ENCODE measurements at places on chromosomes 16 and 17.

DNA sequence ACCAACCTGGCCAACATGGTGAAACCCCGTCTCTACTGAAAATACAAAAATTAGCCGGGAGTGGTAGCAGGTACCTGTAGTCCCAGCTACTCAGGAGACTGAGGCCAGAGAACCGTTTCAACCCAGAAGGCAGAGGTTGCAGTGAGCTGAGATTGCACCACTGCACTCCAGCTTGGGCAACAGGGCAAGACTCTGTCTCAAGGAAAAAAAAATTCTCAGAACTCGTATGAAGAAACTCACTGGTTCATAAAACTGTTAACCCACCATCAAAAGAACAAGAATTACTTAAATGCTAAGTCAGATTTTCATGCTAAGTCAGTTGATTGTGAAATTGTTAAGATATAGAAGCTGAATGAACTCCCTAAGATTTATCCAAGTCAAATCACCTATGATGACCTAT lies 31.3 kb downstream of the SLC39A11 start:
- no peak for DNase-seq

GRCh38 chr16:86501989-86502855 lies 8.1 kb upstream of the FOXF1 start:
- DNase-seq, result no peak

- DNase-seq, result no peak
These were observed 127.2 kb downstream of the HS3ST3B1 start for GRCh38 chr17:14427900-14428647.

DNA sequence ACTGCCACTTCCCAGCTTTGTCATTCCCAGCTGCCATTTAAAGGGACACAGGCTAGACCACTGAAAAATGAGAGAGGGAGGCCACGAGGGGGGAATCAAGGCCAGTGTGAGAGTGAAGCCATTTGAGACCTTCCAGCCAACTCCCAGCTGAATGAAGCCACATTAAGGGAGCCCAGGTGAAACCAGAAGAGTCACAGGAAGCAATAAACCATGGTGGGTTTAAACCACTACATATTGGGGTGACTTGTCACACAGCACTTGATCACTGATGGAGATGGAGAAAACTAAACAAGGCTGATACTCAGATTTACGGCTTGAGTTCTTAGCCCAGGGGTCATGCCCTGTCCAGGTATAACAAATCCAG lies 2.8 kb upstream of the NUBP1 start:
- DNase-seq, result no peak

- DNase-seq, result no peak
These were observed 83.2 kb downstream of the GRIN2A start for GRCh38 chr16:10098991-10099390.

- DNase-seq, result no peak
These were observed 10.1 kb upstream of the ACSM2A start for GRCh38 chr16:20441191-20441590.

DNA sequence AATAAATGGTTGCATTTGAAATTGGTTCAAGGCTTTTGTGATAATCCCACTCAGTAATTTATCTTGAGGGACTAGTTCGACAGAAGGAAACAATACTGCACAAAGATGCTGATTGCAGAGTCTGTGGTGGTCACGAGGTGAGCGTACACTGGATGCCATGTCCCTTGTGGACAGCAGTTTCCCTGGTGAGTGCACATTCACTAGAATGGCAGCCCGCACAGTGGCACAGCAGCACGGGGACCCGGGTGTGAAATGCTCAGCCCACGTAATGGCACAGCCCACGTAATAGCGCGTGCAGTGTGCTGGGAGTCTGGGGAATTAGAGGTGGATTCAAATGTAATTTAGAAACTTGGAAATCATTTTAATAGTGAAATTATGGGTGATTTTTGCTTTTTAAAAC lies 154.0 kb downstream of the LGALS9B start:
- no peak for DNase-seq

DNA sequence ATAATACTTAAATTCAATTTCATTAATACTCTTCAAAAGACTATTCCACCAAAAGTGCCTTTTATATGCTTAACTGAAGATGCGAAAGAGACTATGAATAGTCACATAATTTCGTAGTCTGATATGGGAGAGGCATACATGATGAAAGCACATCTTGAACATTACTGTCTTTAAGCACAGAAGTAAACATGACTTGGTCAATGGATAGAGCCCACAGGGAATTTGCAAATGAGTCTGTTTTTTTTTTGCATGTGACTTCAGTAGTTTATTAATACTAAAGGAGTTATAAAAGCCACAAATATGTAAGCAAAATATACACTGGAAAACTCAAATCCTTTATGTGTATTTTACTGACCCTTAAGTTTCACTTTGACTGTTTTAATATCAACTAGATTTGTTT lies 15.9 kb downstream of the ADPRM start:
- DNase-seq, result no peak

GRCh38 chr16:8946544-8946943 lies 17.2 kb downstream of the USP7 start:
- no peak for DNase-seq

DNA sequence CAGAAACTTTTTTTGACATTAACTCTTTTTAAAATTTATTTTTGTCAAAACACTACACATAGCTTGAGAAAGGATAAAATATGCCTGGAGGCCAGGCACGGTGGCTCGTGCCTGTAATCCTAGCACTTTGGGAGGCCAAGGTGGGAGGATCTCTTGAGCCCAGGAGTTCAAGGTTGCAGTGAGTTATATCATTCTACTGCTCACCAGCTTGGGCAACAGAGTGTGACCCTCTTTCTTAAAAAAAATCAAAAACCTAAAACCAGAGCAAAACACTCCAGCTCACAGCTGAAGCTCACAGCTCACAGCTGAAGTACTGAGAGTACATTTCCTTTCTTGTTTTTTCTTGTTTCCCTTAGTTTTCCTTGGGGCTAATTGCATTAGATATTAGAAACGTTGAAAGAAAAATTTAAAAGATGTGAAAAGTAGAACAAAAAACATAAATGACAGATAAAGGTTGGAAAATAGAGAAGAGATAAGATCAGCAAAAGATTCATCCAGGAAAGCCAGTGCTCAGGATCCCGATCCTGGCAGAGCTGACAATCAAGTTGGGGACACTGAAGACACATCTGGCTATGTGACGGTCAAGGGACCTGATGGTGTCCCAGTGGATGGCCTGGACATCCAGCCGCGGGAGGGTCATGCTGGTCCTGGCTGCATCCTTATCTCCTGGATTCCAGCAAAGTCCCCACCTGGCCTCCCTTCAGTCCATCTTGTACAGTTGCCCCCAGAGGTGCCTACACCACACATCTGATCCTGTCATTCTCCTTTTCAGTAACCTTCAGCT lies 9.8 kb downstream of the CHST6 start:
- no peak for DNase-seq

DNA sequence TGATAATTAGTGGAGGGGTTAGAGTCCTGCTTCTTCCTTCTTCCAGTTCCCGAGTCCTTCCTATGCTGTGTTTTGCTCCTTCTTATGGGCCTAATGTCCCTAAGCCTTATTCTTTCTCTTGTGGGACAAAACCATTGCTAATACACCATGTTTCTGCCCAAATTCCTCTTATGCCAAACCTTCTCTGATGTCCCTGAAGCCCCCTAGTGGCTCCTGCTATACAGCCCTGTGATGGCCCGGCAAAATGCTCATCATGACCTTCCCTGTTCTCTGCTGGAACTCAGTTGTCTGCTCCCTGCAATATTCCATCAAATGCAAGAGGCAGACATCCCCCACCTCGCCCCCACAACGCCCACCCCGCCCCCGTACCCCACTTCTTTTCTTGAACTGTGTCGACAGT lies 171.6 kb downstream of the CDH11 start:
- no peak for DNase-seq

- DNase-seq, result no peak
These were observed 13.6 kb downstream of the DRC7 start for GRCh38 chr16:57708168-57708567.

GRCh38 chr16:1028524-1029258 lies 43.9 kb upstream of the SSTR5 start:
- DNase-seq, result no peak

GRCh38 chr16:69201787-69202186 lies 14.8 kb downstream of the SNTB2 start:
- no peak for DNase-seq

DNA sequence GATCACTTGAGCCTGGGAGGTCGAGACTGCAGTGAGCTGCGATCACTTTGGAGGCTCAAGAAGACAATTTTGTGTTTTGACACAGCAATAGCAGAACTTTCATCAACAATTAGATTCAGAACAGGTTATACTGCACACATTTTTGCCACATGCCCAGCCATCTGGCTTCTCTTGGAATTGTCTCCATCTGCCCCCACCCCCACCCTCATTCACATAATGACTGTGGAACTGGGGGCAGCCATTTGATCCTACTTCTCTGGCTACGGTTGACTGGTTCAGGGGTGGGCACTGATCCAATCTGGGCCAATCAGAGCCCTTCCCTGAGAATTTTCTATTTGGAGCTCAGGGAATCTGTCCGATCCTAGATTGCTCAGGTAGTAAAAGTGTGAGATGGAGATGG lies 14.0 kb downstream of the TMEM92 start:
- no peak for DNase-seq

DNA sequence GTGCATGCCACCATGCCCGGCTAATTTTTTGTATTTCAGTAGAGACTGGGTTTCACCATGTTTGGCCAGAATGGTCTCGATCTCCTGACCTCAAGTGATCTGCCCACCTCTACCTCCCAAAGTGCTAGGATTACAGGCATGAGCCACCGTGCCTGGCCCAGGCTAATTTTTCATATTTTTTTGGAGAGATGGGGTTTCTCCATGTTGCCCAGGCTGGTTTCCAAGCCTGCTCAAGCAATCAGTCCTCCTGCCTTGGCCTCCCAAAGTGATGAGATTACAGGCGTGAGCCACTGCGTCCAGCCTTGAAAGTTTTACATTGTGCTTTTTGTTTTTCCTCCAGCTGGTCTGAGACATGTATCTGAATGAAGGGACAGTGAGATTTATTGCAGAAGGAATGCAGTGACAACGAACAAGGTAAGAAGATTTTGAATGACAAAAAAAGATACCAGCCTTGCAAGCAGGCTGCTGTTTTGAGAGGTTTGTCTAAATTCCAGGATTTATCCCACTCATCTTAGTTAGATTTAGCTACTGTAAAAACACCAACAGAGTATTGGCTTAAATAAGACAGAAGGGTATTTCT lies 3.4 kb upstream of the ENGASE start:
- no peak for DNase-seq

GRCh38 chr17:7042501-7043181 lies 1.3 kb downstream of the SLC16A11 start:
- DNase-seq, result no peak

- DNase-seq, result peak; percentile 3
These were observed 913 bp downstream of the SLC13A5 start for GRCh38 chr17:6712058-6712853.

DNA sequence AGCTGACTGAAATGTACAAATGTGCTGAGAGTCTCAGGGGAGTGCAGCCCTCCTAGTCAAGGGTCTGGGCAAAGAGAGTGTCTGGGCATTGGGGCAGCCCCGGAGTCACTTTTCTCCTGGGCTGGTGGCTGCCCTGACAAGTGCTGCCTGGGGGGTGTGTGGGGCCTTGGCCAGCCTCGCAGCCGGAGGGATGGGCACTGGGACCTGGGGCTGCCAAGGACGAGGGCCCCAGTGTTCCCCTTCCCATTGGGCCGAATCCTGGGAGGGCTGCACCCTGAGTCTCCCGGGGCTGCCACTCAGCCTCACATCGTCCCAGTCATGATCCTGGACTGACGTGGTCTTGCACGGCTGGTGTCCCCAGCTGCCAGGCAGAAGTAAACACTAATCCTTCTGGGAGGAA lies 132.3 kb downstream of the BANP start:
- DNase-seq, result no peak

DNA sequence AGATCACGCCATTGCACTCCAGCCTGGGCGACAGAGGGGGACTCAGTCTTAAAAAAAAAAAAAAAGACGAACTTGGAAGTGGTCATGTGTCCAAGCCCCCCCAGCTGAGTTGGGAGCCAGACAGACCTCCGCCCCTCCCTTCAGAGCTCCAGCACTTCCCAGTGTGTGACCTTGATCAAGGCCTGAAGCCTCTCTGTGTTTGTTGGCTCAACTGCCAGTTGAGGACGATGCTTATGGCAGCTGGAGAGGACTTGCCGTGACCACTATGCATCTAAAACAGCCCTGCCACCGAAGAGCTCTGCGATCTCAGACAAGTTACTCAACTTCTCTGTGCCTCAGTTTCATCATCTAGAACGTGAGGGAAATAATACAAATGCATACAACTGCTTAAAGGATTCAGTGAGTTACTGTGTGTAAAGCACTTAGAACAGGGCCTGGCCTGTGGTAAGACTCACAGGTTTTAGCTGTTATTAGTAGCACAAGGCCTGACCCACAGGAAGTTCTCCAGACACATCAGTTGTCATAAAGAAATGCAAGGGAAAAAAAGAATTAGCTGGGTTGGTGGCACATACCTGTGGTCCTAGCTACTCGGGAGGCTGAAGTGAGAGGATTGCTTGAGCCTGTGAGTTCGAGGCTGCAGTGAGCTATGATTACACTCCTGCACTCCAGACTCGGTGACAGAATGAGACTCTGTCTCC lies 7.0 kb upstream of the IL27 start:
- DNase-seq, result no peak

- DNase-seq, result peak; percentile 43
These were observed 1.7 kb downstream of the ADCY9 start for GRCh38 chr16:4114257-4115208.

DNA sequence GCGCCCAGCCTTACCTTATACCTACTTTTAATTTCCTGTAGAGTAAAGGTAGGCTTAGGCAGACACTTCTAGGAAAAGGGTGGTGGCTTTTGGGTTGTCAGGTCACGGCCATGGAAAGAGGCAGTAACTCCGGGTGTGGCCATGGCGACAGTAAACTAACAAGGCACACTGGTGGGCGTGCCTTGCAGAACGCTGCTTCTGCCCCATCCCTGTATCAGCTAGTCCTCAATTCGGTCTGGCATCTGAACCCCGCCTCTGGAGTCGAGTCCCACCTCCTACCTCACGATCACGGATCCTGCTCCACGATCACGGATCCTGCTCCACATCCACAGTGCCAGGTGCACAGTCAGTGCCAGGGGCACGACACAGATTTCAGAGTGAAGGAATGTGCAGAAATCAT lies 5.6 kb downstream of the ADCY9 start:
- no peak for DNase-seq

DNA sequence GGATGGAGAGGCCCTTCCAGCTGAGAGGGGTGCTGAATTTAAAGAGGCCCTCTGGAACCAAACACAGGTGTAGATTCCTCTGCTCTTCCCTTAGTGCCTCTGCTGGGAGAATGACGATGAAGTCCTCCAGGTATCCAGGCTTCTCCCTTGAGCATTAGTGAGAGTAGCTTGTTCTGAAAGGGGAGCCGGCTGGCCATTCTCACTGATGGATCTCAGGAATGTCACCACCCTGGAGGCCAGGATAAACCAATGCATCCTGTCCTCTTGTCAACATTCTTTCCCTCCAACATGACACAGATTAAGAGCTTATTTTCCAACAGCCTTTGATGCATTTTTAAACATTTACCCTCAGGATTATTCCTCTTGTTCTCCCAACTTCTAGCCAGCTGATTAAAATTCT lies 325.5 kb downstream of the CA10 start:
- no peak for DNase-seq

DNA sequence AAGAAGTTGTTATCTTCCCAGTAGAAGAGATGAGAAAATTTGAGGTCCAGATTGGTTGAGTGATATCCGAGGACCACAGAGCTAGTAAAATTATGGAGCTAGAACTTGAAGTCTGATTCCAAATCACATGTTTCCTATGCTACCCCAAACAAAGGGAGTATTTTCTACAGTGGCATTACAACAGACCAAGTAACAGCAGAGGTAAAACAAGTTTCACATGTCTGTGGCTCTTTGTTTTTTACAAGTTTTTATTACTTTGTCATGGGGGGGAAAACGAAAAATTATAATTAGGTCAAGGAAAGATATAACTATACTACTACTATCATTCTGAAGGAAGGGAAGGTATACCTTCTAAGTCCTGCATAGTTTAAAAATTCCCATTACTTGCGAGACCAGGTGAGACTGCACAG lies 49.4 kb downstream of the KANSL1 start:
- no peak for DNase-seq
